ENCODE measurements at places on chromosomes 3 and 15. TPM values are rescaled to one million over a fixed set of nuclear protein-coding genes. Genes with fewer than 3 reads are reported as not detected.

RASGRF1 gene
- total RNA-seq = not detected

CADPS gene
- 0.82 TPM for total RNA-seq

COX17 gene
- total RNA-seq = 12.2 TPM

REC114 gene
- total RNA-seq = not detected

ARL14 gene
- not detected for total RNA-seq

CCDC33 gene
- 0.60 TPM for total RNA-seq

CYFIP1 gene
- total RNA-seq = 85.9 TPM

PLSCR5 gene
- total RNA-seq = not detected

KNL1 gene
- 3.8 TPM for total RNA-seq

TEX55 gene
- total RNA-seq = not detected

CFAP100 gene
- total RNA-seq = not detected

LMCD1 gene
- 24.9 TPM for total RNA-seq

TYRO3 gene
- 9.7 TPM for total RNA-seq

LCTL gene
- 0.12 TPM for total RNA-seq

IP6K2 gene
- 48.3 TPM for total RNA-seq

CACNA2D2 gene
- total RNA-seq = not detected

CASR gene
- not detected for total RNA-seq

NRROS gene
- 0.08 TPM for total RNA-seq

CCDC191 gene
- total RNA-seq = 1.4 TPM

PLCD1 gene
- total RNA-seq = 38.8 TPM

RHOV gene
- total RNA-seq = under 0.01 TPM

PLA2G4F gene
- not detected for total RNA-seq

TMEM266 gene
- total RNA-seq = 0.82 TPM

MKRN3 gene
- total RNA-seq = 0.90 TPM

LIPC gene
- total RNA-seq = 3.2 TPM

ZPLD1 gene
- not detected for total RNA-seq

AGBL1 gene
- not detected for total RNA-seq

MCTP2 gene
- total RNA-seq = 4.7 TPM

AP3B2 gene
- under 0.01 TPM for total RNA-seq

SNX22 gene
- 0.23 TPM for total RNA-seq

LRRC31 gene
- total RNA-seq = not detected

TGM5 gene
- not detected for total RNA-seq

PRSS50 gene
- not detected for total RNA-seq

ZNF80 gene
- total RNA-seq = not detected

CLDN18 gene
- not detected for total RNA-seq

GOLGA8R gene
- 2.8 TPM for total RNA-seq

ZBTB20 gene
- 18.6 TPM for total RNA-seq

CCR9 gene
- total RNA-seq = not detected

SLC2A2 gene
- total RNA-seq = not detected

XCR1 gene
- total RNA-seq = 0.23 TPM

ALCAM gene
- 29.7 TPM for total RNA-seq

QTRT2 gene
- total RNA-seq = 8.8 TPM

CAMK1 gene
- 36.4 TPM for total RNA-seq

CSK gene
- 22.6 TPM for total RNA-seq

SPSB4 gene
- not detected for total RNA-seq

GRK7 gene
- under 0.01 TPM for total RNA-seq

PSMA4 gene
- 61.3 TPM for total RNA-seq

RETNLB gene
- total RNA-seq = not detected

IMPG2 gene
- 0.23 TPM for total RNA-seq

GATM gene
- total RNA-seq = 0.12 TPM

STAB1 gene
- total RNA-seq = 0.15 TPM

APOD gene
- 0.08 TPM for total RNA-seq

DPPA2 gene
- total RNA-seq = not detected

GOLGA6B gene
- total RNA-seq = not detected

CRYGS gene
- 0.75 TPM for total RNA-seq

TATDN2 gene
- 7.1 TPM for total RNA-seq

CYP8B1 gene
- not detected for total RNA-seq

All from smooth muscle cell of the coronary artery (primary cell).